Activated T-cell treated with anti-CD3 and anti-CD28 coated beads, Interleukin-2, amount 50 U/mL, for 72 hours (primary cell): ENCODE measurements at places on chromosomes 16 and 17. TPM values are rescaled to one million over a fixed set of nuclear protein-coding genes. Genes with fewer than 3 reads are reported as not detected.
A peak's percentile ranks its signal among the peaks of the same experiment; 100 is the strongest.

OTOA gene
- 0.43 TPM for total RNA-seq

KRTAP17-1 gene
- not detected for total RNA-seq

MT3 gene
- 6.8 TPM for total RNA-seq

SLC6A4 gene
- total RNA-seq, result 0.05 TPM

NCBP3 gene
- 65.1 TPM for total RNA-seq

TLCD1 gene
- total RNA-seq, result 9.0 TPM

GP2 gene
- not detected for total RNA-seq

FTSJ3 gene
- 42.3 TPM for total RNA-seq

ZDHHC7 gene
- 27.5 TPM for total RNA-seq

CDK3 gene
- 9.1 TPM for total RNA-seq

RHBDL3 gene
- not detected for total RNA-seq

GRCh38 chr16:3839402-3840184, 40.9 kb downstream of the CREBBP start:
- no peak for DNase-seq

DNA sequence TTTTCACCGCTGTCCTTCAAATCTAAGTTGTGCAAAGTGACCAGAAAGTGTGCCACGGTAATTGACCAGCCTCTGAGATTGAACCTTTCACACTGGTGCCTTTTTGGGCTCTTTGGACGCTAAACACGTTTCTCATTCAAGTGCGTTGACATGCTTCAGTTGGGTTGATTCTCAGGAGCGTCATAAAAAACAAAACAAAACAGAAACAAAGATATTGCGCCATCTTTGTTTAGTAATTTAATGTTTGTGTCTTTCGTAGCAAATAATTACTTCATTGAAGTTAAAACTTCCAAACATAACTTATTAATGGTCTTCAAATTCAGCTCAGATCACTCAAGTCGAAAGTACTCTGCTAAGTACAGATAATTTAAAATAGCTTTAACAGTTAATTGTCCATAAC, 80.2 kb downstream of the OR1D5 start:
- no peak for DNase-seq

DNA sequence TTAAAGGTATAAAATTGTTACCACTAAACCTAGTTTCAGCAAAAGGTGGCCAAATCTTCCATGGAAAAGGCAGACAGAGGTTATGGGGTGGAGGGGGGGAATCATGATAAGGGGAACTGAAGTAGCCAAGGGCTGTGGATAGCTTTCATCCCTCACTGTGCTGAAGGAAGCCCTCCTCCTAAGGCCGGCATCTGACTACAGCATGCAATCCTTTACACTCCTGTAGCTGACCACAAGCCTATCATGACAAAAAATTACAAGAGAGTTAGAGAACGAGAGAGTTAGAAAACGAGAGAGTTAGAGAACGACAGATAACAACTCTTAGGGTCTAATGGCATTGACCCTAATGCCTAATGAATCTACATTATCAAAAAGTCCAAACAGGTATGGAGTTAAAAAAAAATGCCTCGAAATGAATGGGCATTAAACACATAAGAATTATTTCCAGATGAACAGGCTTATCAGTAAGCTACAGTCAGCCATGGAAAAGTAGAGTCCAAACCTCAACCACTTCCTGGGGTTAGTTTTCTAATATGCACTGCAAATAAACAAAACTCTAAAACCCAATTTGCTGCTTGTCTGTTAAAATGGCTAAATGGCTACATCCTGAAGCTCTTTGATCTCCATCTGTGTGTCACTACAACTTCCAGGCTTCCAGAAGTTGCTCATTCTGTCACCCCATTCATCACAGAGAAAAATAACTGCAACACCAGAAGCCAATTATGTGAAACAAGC, 29.7 kb downstream of the DUSP14 start:
- DNase-seq, result no peak

GRCh38 chr16:71628810-71629209, 2.8 kb downstream of the MARVELD3 start:
- no peak for DNase-seq

- DNase-seq, result no peak
Observed at GRCh38 chr16:55622272-55622671, 33.5 kb upstream of the SLC6A2 start.

DNA sequence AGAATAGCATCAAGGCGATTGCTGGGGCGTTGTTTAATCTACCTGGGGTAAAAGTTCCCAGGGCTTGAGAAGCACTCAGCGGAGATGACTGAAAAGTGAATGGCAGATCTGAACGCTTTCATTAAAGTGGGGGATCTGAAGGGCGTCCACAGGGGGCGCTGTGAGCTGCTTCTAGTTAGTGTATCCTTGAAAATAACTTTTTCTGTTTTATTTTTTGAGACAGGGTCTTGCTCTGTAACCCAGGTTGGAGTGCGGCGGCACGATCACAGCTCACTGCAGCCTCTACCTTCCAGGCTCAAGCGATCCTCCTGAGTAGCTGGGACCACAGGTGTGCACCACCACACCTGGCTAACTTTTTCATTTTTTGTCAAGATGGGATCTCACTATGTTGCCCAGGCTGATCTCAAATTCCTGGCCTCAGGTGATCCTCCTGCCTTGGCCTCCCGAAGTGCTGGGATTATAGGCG, 360.4 kb downstream of the SEC14L1 start:
- peak; percentile 27 for DNase-seq

DNA sequence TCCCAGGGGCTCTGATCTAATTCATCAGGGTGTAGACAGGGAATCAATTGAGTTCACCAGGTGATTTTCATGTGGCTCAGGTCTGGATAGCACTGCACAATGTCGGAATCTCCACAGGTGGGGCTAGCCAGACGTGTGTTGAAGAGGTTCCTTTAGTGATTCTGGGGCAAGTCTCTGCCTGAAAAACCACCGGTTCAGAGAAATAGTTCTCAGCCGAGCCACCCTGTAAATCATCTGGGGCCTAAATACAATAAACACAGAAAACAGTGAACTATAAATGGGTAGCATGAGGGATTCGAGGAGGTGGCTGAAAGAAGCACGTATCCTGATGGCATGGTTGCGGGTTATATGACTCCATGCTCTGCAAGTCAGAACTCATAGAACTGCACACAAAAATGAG, 21.3 kb downstream of the ASPA start:
- DNase-seq, result no peak

GRCh38 chr16:70267516-70267915, 15.8 kb upstream of the EXOSC6 start:
- DNase-seq, result no peak

DNA sequence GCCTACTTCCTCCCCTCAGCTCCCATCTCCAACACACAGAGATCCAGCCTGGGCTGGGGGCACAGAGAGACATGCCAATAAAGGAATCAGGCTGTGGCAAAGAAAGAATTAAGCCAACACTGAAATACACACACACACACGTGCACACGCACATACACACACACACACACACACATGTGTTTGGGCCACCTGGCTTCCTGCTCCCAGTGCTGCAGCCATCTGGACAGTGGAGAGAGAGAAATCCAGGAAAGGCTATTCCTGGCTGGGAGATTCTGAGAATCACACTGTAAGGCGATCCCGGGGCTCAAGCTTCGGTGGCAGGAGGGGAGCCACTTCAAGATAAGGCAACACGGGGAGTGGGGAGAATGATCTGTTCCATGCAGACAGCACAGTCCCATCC, 72.4 kb downstream of the NOG start:
- DNase-seq, result no peak

- no peak for DNase-seq
Observed at GRCh38 chr17:19659366-19660177, 11.0 kb downstream of the ALDH3A2 start.

GRCh38 chr17:50514936-50515702, 6.9 kb downstream of the MYCBPAP start:
- DNase-seq, result no peak

DNA sequence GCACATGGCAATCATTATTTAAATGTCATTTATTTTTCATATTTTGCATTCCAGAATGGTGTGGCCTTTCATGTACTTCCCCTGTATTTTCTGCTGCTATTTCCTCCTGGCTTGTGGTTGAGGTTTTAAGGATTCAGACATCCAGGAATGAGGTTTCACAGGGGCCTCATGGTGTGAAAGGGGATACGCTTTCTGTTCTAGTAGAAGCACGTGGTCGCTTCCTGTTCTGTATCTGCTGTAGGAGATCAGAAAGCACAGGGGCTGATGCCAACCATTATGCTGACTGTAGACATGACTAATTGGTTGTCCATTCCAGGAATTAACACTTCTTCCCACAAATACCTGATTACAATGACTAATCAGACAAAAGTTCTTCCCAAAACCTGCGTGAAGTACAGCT, 405.9 kb downstream of the SHISA9 start:
- no peak for DNase-seq

GRCh38 chr16:87241137-87241771, 75.9 kb downstream of the C16orf95 start:
- DNase-seq, result no peak

DNA sequence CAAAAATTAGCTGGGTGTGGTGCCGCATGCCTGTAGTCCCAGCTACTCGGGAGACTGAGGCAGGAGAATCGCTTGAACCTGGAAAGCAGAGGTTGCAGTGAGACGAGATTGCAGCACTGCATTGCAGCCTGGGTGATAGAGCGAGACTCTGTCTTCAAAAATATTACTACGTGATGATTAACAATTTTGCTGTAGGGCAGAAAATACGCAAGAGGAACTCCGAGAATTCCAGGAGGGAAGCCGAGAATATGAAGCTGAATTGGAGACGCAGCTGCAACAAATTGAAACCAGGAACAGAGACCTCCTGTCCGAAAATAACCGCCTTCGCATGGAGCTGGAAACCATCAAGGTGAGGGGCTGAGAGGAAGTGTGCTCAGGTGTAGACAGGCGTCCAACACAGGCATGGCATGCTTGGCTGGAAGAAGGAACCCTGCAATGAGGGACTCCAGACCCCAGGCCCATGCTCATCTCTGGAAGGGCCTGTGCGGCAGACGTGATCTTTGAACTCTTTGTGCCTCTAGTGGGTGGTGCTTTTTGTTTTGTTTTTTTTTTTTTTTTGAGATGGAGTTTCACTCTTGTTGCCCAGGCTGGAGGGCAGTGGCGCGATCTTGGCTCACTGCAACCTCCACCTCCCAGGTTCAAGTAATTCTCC, 17.2 kb downstream of the NDE1 start:
- DNase-seq, result no peak

- DNase-seq, result no peak
Observed at GRCh38 chr16:89375686-89376085, 114.7 kb downstream of the ANKRD11 start.

DNA sequence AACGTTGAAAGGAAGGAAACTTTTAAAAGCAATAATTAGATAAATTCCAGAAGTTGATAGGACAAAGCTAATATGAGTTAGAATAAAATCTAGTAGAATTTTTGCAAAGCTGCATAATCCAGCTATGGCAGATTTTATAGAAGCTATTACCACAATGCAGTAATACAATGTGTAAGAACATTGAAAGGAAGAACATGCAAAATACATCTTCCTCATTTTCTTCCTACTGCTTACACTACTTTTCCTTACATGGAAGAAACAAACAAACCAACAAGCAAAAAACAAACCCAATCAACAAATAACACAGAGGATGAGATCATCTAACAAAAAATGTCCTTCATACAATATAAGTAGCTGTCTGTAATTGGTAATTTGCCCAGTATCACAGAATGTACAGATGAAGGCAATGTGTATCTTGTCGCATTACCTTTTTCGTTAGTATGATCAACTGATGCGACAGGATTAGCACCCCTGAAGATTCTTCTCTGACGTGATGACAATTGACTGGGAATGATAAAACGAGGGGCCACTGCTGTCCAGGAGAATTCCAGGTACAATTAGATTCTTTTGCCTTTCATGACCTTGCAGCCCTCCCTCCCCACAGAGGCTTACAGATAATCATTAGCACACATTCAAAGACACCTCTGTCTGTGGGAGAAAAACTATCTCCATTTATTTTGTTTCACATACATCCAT, 21.2 kb upstream of the LRRC37A start:
- no peak for DNase-seq
